Stimulated activated CD4-positive, alpha-beta T cell treated with anti-CD3 and anti-CD28 coated beads, Interleukin-4, amount 100 ng/mL, for 48 hours (primary cell): ENCODE measurements at places on chromosomes 13 and 19.
A peak's percentile ranks its signal among the peaks of the same experiment; 100 is the strongest.

- DNase-seq: no peak
Measured at GRCh38 chr13:95480131-95480545, 72.4 kb upstream of the CLDN10 start.

DNA sequence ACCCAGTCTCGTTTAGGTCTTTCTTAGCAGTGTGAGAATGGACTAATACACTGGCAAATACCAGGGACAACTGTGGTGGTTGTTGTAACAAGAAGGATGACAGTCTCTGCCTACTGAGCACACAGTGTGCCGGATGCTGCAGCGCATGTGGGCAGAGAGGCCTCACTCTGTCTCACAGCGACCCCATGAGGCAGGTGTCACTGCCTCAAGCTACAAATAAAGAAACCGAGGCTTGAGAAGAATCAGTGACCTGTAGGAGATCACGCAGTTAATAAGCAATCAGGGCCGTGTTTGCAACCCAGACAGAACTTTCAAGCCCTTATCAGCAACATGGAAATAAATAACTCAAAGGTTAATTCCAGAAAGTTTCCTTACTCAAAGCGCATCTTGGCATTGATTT is 40.5 kb upstream of the GAS6 start:
- DNase-seq: no peak

DNA sequence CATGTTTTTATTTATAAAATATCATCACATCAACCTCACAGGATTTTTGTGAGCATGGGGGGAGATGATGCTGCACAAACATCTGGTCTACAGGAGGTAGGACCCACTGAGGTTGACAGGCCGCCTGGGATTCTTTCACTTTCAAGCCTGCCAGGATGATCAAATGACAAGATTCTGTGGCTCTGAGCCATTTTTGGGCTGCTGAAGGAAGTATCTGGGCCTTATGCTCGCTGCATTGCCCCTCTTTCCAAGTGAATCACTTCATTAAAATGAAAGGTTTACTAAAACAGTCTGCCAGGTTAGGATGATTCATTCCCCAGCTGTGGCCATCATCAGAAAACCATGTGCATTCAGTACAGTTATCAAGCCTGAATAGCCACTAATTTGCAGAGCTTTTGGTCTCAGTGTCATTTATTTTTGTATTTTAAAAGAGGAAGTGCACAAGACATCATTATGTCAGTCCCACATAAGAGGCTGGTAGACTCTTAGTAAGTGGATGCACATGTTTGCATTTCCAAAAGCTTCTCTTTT is 34.4 kb downstream of the STARD13 start:
- no peak for DNase-seq

GRCh38 chr13:24748061-24748400 is 15.9 kb upstream of the RNF17 start:
- DNase-seq: no peak

DNA sequence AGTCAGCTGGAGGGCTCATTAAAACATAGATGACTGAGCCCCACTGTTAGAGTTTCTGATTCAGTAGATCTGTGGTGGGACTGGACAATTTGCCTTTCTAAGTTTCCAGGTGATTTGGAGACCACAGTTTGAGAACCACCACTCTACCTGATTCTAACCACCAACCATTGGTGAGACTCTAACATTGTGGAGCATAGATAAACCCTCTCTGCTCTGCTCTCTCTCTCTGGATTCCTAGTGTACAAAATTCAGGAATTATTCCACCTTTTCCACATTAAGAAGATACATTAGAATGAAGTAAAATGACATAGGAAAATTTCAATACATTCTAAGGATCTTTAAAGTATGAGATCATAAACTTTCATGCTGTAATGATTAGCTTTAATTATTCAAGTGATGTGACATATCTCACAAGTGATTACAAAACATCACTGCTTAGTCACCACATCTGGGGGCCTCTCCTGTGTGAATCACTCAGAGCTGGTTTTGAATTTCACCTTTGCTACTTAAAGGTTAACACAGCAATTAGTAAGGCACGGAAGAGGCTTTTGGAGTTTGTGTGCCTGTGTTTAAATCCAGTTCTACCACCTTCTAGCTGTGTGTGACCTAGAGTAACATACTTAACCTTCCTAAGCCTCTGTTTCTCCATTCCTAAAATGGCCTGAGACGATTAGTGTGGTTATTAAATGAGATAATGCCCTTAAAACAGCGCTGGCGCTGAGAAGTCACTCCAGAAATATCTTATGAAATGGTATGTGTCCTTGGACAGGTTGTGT is 78.5 kb upstream of the NBEA start:
- no peak for DNase-seq

- DNase-seq: no peak
Measured at GRCh38 chr13:18951412-18951811, 230.2 kb downstream of the TUBA3C start.

- no peak for DNase-seq
Measured at GRCh38 chr19:15288146-15288963, 44.0 kb downstream of the BRD4 start.

DNA sequence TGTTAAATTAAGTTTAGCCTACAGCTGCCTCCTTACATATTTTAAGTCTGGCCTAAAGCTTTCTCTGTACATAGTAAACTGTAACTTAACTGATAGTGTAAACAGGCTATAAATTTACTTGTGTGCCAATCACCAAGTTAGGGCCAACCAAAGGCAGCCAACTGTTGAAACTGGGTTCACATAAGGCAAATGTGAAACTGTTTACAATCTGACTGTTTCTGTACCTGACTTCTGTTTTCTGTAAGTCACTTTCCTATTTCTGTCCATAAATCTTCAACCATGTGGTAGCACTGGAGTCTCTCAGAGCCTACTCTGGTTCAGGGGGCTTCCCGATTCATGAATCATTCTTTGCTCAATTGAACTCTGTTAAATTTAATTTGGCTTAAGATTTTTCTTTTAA is 103.1 kb downstream of the RAP2A start:
- no peak for DNase-seq

DNA sequence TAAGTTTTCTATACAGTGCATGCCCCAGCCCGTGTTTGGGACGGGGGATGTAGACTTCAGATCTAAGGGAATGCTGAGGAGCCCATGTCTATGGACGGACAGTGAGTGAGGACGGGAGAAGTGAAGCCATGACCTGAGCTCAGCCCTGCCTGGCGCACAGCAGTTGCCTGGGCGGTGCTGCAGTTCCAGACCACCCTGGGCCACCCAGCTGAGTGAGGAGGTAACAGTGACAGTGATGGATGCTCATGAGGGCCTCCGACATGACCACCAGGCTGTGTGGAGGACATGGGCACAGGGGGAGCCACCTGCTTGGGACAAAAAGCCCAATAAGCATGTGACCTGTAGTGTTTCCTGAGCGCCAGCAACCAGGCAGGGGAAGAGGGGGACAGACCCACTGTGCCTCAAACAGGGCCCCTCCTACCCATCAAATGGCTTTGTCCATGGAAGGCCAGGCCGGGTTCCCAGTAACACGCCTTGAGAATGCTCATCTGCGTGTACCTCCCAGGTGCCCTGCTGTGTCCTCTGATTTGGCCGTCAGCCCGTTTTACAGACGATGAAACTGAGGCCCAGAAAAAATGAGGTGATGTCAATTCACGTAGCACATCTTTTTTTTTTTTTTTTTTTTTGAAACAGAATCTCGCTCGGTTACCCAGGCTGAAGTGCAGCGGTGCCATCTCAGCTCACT is 22.6 kb downstream of the NOSIP start:
- no peak for DNase-seq

DNA sequence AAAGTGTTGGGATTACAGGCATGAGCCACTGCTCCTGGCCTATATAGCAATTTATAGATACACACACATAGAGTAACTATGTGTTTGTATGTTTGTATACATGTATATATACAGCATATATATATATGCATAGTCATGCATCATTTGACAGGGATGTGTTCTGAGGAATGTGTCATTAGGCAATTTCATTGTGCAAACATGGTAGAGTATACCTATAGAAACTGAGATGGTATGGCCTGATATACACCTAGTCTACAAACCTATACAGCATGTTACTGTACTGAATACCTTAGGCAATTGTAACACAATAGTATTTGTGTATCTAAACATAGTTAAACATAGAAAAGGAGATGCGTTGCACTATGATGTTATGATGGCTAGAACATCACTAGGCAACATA is 53.0 kb upstream of the PCCA start:
- no peak for DNase-seq

DNA sequence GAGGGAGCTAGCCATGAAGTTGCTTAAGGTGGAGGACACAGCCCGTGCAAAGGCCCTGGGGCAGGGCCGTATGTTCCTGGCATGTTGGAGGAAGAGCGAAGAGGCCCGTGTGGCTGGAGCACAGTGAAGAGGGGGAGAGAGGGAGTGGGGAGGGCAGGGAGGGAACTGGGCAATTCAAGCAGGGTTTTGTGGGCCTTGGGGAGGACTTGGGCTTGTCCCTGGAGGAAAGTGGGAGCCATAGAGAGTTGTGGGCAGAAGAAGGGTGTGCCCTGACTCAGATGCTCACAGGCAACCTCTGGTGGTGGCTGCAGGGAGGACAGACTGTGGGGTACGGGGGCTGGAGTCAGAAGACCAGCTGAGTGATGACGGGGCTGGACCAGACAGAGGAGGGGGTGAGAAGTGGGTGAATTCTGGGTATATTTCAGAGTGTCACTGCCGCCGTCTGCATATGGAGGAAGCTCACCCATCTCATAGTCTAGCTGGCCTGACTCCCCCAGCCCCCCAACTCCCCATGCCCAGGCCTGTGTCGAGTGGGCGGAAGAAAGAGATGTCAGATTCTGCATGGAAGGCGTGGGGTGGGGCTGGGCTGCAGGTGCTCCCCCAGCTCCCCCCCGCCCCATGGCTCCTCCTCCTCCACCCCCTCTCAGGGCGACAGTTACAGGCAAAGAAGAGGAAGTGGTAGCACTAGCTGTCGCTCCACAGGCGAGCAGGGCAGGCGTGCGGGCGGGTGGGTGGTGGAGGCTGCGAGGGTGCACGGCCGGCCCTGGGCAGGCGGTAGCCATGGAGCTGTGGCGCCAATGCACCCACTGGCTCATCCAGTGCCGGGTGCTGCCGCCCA is at the start of gene VAV1:
Gene VAV1, plus strand, starts transcription at position 681 of the 838 bp plus-strand sequence. Its CDS starts 100 bp downstream, at position 781.
- peak; percentile 65 for DNase-seq

GRCh38 chr13:33103457-33103856 is 87.2 kb downstream of the KL start:
- no peak for DNase-seq

GRCh38 chr13:30103161-30103840 is 204.1 kb downstream of the KATNAL1 start:
- no peak for DNase-seq

DNA sequence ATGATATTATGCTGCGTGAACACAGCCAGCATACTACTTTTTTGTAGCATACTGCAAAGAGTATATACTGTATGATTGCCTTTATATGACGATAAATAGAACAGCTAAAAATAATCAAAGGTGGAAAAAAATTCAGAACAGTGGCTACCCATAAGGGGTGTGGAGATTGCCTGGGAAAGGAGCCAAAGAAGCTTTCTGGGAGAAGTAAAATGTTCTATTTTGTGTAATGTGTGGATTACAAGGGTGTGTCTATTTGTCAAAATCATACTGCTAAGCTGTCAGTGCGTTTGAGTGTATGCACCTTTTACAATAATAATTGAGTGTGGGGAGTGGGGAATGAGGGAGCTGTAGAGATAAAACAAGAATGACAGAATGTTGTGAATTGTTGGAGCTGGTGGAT is 45.2 kb upstream of the MTIF3 start:
- no peak for DNase-seq

GRCh38 chr13:31896427-31896826 is 135.1 kb upstream of the FRY start:
- DNase-seq: no peak

DNA sequence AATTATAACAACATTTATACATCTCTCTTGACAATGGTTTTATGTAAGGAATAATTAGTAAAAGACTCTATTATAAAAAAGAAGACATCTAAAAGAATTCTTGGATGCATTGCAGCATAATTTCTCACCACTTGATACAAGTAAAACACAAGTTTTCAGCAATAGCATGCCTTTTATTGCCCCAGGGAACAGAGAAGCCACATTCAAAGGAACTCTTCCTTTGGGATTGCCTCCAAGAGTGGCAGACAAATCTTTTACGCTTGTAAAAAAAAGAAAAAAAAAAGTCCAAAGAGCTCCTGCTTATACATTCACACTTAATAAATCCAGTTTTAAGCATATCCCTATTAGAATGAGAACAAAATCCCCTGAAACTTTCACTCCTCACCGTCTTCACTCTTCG is 2357.8 kb upstream of the PCDH20 start:
- DNase-seq: no peak

GRCh38 chr19:15159251-15159650 is 41.5 kb downstream of the NOTCH3 start:
- DNase-seq: no peak

GRCh38 chr19:16334411-16334810 is 9.8 kb downstream of the KLF2 start:
- no peak for DNase-seq

GRCh38 chr13:110300090-110300815 is 6.7 kb downstream of the COL4A1 start:
- no peak for DNase-seq

GRCh38 chr13:59750860-59751259 is 412.9 kb downstream of the DIAPH3 start:
- DNase-seq: no peak

DNA sequence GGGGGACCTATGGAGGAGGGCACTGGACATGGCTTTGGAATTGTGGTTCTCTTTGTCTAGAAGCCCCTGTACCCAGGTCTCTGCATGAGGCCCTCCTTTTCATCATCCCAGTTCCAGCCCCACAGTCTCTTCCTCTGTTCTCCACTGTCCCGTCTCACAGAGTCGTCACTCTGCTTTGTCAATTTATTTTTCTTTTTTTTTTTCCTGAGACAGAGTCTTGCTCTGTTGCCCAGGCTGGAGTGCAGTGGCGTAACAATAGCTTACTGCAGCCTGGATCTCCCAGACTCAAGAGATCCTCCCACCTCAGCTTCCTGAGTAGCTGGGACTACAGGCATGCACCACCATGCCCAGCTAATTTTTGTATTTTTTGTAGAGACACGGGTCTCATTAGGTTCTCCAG is 619 bp upstream of the EXOC3L2 start:
- no peak for DNase-seq

- DNase-seq: no peak
Measured at GRCh38 chr13:75919660-75920199, 283.6 kb downstream of the LMO7 start.

GRCh38 chr19:11197291-11198174 is at the start of gene KANK2:
Gene KANK2 (minus strand): TSS chr19:11197545. CDS start chr19:11194511, 3,034 bp downstream.
- DNase-seq: peak; percentile 67

GRCh38 chr13:32849369-32849768 is 166.9 kb upstream of the KL start:
- no peak for DNase-seq

- DNase-seq: no peak
Measured at GRCh38 chr13:100527644-100528043, 60.9 kb downstream of the GGACT start.

GRCh38 chr19:18612772-18613588 is at the start of gene TMEM59L:
Gene TMEM59L (plus strand): TSS chr19:18612870. CDS start chr19:18612959, 89 bp downstream.
- no peak for DNase-seq
